Left forelimb (tissue), 1 donor: ENCODE measurements at places on chromosomes 3 and 15.
A peak's percentile ranks its signal among the peaks of the same experiment; 100 is the strongest.

- no peak for DNase-seq
Observed at GRCh38 chr3:132661101-132661500, 972 bp downstream of the UBA5 start.

GRCh38 chr15:52440946-52441345 lies 87.7 kb downstream of the MYO5A start:
- DNase-seq: no peak

DNA sequence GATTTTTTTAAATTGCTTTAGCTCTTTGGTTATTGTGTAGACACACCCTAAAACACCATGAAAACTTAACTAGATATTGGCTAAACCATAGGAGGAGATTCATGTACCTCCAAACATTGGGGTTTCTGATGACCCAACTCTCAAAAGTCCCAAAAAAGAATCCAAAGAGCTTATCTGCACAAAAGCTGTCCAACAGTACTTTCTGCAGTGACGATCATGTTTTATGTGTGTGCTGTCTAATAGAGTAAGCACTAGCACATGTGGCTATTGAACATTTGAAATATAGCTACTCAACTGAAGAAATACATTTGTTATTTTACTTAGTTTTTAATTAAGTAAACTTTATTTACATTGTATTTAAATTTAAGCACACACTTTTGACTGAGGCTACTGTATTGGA lies 818.2 kb upstream of the LMCD1 start:
- no peak for DNase-seq

DNA sequence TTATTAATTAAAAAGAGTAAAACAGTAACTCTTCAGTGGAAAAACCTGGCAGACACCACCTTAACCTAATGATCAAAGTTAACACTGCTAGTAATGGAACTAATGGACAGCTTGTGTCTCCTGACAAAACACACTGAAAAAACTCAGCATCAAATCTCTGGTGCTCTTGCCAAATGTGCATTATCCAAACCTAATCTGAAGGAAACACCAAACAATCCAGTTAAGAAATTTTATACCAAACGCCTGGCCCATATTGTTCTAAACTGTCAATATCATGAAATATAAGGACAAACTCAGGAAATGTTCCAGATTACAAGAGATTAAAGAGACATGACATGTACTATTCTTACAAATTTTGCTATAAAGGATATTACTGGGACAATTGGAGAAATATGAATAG lies 10.4 kb downstream of the RSL24D1 start:
- no peak for DNase-seq

DNA sequence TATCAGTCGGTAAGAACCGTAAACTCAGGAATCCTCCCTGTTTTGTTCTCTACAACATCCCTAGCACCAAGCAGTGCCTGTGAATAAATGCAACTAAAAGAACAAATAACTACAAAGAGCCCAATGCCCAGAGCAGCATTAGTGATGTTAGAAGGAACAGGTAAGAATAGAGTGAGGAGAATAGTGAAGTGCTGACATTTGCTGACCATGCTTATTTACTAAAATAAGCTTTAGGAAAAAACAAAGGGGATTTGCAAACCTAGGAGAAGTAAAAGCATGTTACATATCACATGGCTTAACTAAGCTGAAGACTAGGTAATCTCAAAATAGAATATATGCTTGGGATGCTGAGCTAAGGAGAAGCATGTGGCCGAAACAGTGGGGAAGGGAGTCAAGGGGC lies 186.1 kb upstream of the SLC2A2 start:
- DNase-seq: no peak

GRCh38 chr3:184545769-184546168 lies 15.8 kb upstream of the EPHB3 start:
- peak; percentile 18 for DNase-seq
